ENCODE measurements at places on chromosomes 7 and 10. TPM values are rescaled to one million over a fixed set of nuclear protein-coding genes. Genes with fewer than 3 reads are reported as not detected.

The CXCL12 gene
- 0.18 TPM for total RNA-seq

The COL13A1 gene
- total RNA-seq: not detected

The PRXL2A gene
- total RNA-seq: 0.87 TPM

DNA sequence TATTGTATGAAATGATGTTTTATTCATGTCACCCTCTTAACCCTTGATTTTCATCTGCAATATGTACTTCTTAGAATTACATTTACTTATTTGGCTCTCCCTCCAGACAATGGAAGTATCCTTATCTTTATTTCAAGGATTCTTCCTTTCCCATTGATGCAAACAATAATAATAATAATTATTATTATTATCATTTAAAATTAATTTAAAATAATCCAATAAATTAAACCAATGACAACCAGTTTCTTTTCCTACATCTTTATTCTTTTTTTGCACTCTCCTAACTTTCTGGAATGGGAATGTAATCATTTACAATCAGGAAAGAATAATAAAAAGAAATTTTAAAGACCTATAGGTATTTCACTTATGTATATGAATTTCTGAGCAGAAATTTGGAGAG is 504.4 kb downstream of the INHBA start:
- no peak overlapping the region for H3K4me3 ChIP-seq
- no peaks in the 10 kb centered on the region for H3K4me1 ChIP-seq
- DNase-seq: no peak
- no peaks in the 10 kb centered on the region for H3K36me3 ChIP-seq

- peaks cover 86% of the 10 kb centered on the region for H3K36me3 ChIP-seq
- H3K27ac ChIP-seq: no peak overlapping the region
- no peaks in the 10 kb centered on the region for H3K4me1 ChIP-seq
- H3K27me3 ChIP-seq: no peaks in the 10 kb centered on the region
These were observed 123.3 kb downstream of the USP6NL start for GRCh38 chr10:11488126-11488525.

DNA sequence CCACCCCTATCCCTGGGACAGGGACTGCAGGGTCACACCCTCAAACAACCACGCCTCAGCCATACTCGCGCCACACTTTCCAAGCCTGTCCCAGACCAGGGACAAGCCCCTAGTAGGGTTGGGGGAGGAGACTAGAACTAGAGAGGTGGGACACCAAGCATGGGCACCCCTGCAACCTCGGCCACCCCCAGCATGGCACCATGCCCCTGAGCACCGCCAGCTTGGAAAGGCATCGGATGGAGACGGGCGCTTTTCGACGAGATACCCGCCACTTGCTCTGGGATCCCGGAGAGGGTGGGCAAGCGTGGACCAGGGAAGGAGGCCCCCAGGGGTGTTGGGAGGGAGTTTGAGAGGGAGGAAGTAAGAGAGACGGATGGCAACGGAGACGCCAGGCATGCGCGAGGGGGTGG is 13.1 kb upstream of the KMT2E start:
- H3K4me3 ChIP-seq: no peak overlapping the region
- peaks cover 61% of the 10 kb centered on the region for H3K36me3 ChIP-seq
- no peaks in the 10 kb centered on the region for H3K27me3 ChIP-seq
- no peak overlapping the region for H3K27ac ChIP-seq
- no peak for DNase-seq

DNA sequence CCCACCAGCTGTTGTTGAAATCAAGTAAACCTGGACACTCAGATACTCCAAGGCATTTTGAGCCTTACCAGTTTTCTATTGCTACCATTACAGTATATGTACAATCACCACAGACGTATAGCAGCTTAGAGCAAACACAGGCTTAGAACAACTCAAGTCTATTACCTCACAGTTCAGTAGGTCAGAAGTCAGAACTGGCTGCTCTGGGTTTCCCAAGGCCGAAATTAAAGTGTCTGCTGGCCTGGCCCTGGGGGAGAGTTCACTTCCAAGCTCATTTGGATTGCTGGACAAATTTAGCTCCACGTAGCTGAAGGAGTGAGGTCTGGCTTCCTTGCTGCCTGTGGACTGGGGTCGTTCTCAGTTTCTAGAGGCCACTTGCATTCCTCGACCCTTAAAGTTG is 260.1 kb upstream of the LRRN3 start:
- no peaks in the 10 kb centered on the region for H3K27me3 ChIP-seq
- no peak overlapping the region for H3K4me3 ChIP-seq
- H3K4me1 ChIP-seq: no peaks in the 10 kb centered on the region
- no peak for DNase-seq

- no peaks in the 10 kb centered on the region for H3K36me3 ChIP-seq
- H3K4me3 ChIP-seq: no peak overlapping the region
- no peak for DNase-seq
- H3K27ac ChIP-seq: no peak overlapping the region
- H3K27me3 ChIP-seq: no peaks in the 10 kb centered on the region
These were observed 89.2 kb downstream of the CUL2 start for GRCh38 chr10:35000936-35001335.

DNA sequence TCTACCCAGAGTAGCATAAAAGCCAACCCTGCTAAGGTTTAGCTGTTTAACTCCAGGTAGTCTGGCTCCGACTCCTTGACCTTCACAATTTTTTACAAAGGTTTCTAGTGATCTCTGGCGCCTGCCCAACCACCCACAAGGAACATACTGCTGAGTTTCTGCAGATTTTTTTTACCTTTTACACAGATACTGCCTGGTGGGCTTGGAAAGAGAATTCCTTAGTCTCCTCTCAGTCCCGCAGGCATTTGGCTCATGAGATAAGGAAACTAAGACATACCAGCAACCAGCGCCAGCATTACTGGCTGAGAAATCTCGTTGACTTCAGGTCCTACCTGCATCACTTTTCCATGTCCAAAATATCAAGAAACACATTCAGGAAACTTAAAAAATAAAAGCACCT is 51.1 kb upstream of the LYZL1 start:
- no peak overlapping the region for H3K4me3 ChIP-seq
- H3K27ac ChIP-seq: no peak overlapping the region
- H3K27me3 ChIP-seq: peaks cover 26% of the 10 kb centered on the region
- DNase-seq: no peak

Measured in K562 (cell line).